RWPE2 (cell line): ENCODE measurements at places on chromosomes 2 and 18.
A peak's percentile ranks its signal among the peaks of the same experiment; 100 is the strongest.

GRCh38 chr2:7190587-7191324 lies 273.5 kb downstream of the RNF144A start:
- H3K4me3 ChIP-seq, result no peak overlapping the region
- DNase-seq, result no peak
- no peaks in the 10 kb centered on the region for H3K27me3 ChIP-seq
- no peaks in the 10 kb centered on the region for H3K36me3 ChIP-seq
- no peaks in the 10 kb centered on the region for H3K4me1 ChIP-seq

DNA sequence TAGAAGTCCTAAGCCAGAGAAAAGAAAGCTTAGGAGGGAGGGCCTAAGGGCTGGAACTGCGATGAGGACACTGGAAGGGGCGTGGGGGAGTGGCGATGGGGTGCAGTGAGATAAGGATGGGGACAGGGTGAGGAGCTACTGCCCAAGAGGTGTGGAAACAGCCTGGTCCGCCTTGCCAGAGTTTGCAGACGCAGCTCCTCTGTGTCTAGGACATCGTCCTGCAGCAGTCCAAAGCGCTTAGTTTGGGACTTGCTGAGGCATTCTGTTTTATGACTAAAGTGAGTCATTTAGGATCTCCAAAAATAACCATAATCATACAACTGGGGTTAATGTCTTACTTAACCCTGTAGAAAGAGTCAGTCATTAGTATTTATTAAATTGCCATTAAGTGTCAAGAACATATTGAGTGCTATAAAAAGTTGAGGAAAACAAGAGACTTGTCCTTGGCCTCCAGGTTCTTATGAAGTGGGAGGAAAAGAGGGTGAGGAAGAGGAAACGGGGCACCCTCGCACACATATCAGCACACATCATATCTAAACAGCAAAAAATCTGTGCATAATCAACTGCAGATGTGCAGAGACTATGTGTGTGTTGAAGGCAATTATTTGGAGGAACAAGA lies 74.8 kb downstream of the CDK15 start:
- H3K27me3 ChIP-seq, result peaks cover 25% of the 10 kb centered on the region
- H3K4me3 ChIP-seq, result no peak overlapping the region
- no peaks in the 10 kb centered on the region for H3K36me3 ChIP-seq
- H3K27ac ChIP-seq, result no peak overlapping the region
- H3K4me1 ChIP-seq, result no peaks in the 10 kb centered on the region

GRCh38 chr2:203534621-203535077 lies 452 bp downstream of the RAPH1 start:
- H3K27ac ChIP-seq, result peak overlapping the region; percentile 73
- peak; percentile 51 for DNase-seq
- H3K4me3 ChIP-seq, result peak overlapping the region; percentile 100
- no peaks in the 10 kb centered on the region for H3K27me3 ChIP-seq

DNA sequence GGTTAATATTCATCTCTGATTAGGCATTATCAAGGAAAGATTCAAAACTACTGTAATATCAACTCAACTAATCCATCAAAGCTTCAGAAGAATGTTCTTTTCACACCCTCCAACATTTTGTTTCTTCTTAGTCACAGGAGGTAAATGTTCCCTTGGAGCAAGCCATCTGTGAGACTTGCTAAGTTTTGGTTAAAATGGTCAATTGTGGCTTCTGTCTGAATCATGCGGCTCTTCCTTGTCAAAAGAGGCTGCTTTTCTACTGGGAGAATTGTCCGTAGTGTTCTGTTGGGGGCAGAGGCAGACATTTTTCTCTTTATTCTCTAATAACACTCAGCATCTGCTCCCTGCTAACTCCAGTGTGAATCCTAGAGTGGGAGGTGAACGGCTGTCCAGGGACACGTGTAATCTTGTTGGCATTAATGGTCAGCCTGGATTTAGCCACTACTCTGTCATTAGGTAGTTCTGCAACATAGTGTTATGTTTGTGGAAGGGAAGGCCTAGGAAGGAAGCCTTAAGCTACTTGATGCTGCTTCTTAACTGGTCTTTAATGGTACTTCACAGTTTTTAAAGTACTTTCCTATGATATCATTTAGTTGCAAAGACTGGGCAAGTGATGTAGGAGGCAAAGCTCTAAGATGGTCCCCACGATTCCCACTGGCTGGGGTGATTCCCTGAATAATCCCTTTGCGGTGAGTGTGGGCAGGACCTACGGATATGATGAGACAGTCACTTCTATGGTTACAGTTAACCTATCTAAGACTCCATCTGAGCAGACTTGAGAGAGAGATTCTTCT lies 22.6 kb upstream of the FAP start:
- no peaks in the 10 kb centered on the region for H3K27me3 ChIP-seq
- H3K4me3 ChIP-seq, result no peak overlapping the region
- no peak overlapping the region for H3K27ac ChIP-seq
- DNase-seq, result no peak
- H3K36me3 ChIP-seq, result no peaks in the 10 kb centered on the region; the same call in 1 of the 2 replicates

DNA sequence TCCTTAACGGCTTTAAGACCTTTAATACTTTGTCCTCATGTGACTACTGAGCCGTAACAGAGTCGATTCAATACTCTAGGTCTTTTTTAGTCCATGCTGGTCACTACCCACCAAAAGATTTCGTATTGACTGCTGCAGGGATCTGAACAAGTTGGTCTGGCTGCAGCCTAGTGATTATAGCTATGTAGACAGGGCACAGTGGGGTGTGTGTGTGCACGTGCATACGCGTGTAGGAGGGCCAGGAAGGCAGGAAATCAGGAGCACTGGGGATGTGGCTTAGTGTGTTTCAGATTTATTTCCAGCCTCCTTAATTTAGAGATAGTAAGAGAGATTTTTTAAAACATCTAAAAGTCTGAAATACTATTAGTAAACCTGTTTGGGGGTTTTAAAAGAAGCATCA lies 161.4 kb downstream of the MYO3B start:
- no peak overlapping the region for H3K27ac ChIP-seq
- H3K4me1 ChIP-seq, result no peaks in the 10 kb centered on the region
- no peak for DNase-seq
- no peaks in the 10 kb centered on the region for H3K36me3 ChIP-seq

DNA sequence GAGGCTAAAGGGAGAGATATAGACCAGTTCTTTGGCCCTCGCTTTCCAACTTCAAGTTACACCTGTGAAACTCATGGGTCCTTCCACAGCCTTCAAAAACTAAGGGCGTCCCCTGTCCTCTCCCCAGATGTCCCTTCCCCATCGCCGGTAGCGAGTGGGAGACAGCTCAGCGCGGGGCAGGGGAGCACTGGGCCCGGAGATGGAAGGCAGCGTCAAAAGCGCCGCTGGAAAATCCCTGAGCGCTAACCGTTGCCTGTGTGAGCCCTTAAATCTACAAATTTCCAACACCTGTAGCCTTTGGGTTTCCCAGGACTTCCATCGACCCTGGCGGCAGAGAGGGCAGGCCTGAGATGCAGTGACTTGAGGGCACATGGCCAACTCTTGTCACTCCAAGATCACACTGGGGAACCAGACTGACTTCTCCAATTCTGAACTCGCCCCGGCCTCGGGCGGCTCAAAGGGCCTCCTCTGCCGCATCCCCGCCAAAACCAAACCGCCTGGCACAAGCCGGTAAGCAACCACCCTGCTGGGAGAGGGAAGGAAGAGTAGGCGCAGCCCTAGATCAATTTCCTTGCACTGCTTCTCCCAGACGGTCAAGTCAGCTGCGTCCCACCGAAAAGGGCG lies 879 bp upstream of the EPAS1 start:
- no peak for DNase-seq
- peak overlapping the region; percentile 97 for H3K27ac ChIP-seq
- H3K4me1 ChIP-seq, result peaks cover 11% of the 10 kb centered on the region
- H3K4me3 ChIP-seq, result peak overlapping the region; percentile 97

DNA sequence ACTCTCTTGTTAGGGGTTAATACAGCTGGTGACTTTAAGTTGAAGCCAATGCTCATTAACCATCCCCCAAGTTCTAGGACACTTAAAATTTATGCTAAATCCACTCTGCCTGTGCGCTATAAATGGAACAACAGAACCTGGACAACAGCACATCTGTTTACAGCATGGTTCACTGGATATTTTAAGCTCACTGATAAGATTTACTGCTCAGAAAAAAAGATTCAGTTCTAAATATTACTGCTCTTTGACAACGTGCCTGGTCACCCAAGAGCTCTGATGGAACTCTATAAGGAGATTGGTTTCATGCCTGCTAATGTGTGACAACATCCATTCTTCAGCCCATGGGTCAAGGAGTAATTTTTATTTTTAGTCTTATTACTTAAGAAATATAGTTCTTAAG lies 27.5 kb downstream of the RNF103 start:
- H3K4me3 ChIP-seq, result no peak overlapping the region
- no peaks in the 10 kb centered on the region for H3K36me3 ChIP-seq
- DNase-seq, result no peak
- H3K27me3 ChIP-seq, result no peaks in the 10 kb centered on the region

GRCh38 chr18:27382567-27383216 lies 197.6 kb upstream of the CHST9 start:
- H3K4me3 ChIP-seq, result no peak overlapping the region
- no peak for DNase-seq
- H3K36me3 ChIP-seq, result no peaks in the 10 kb centered on the region
- peaks cover 4% of the 10 kb centered on the region for H3K27me3 ChIP-seq
- no peak overlapping the region for H3K27ac ChIP-seq

GRCh38 chr2:171244970-171245782 lies 84.5 kb upstream of the TLK1 start:
- H3K4me1 ChIP-seq, result no peaks in the 10 kb centered on the region
- H3K4me3 ChIP-seq, result no peak overlapping the region
- no peak for DNase-seq
- no peaks in the 10 kb centered on the region for H3K27me3 ChIP-seq
- no peaks in the 10 kb centered on the region for H3K36me3 ChIP-seq

DNA sequence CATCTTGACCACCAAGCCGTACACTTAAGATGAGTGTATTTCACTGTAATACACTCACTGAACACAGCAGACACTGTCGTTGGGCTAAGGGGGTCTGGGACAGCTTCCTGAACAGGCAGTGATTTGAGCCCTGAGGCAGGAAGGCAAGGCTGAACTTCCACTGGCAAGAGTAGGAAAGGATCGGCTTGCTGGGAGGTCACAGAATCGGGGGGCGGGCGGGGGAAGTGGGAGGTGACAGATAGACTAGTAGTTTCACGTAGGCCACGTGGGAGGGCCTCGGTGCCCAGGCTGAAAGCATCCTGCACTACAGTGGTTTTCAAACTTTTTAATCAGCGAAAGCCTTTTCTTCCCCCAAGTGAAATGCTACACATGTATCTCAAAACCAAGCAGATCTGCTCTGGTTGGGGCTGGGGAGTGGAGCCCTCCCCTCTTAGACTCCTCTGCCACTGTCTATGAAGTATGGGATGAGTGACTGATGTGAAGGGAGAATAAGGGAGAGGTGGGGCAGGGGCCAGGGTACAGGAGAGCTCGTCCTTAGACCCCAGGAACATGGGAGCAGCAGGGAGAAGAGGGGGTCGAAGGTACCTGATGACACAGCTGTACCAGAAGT lies 8.6 kb downstream of the PARD6G start:
- no peak overlapping the region for H3K27ac ChIP-seq
- no peaks in the 10 kb centered on the region for H3K27me3 ChIP-seq
- H3K36me3 ChIP-seq, result no peaks in the 10 kb centered on the region
- DNase-seq, result no peak
- no peak overlapping the region for H3K4me3 ChIP-seq

- peaks cover 90% of the 10 kb centered on the region for H3K36me3 ChIP-seq
- no peak for DNase-seq
- no peaks in the 10 kb centered on the region for H3K27me3 ChIP-seq
- H3K4me3 ChIP-seq, result no peak overlapping the region
- no peaks in the 10 kb centered on the region for H3K4me1 ChIP-seq
- H3K27ac ChIP-seq, result no peak overlapping the region
Measured at GRCh38 chr2:206783718-206784117, 18.3 kb downstream of the FASTKD2 start.

- no peak overlapping the region for H3K4me3 ChIP-seq
- no peaks in the 10 kb centered on the region for H3K4me1 ChIP-seq
- DNase-seq, result no peak
Measured at GRCh38 chr2:167817422-167817821, 430.0 kb downstream of the STK39 start.

DNA sequence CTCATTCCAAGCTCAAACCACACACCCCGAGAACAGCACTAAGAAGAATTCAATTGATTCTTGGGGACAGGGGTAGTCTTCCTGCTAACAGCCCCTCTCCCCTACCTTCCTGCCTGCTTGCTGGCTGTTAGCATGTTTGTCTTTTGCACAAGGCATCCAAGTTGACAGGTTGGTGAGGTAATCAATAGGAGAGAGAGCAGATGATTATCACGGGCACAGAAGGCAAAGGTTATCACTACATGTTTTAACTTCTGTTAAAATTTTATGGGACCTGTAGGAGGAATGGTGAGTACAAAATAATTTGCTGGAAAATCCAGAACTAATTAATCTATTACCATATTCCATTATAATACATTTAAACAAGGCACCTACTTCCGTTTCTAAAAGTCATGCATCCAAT lies 442.1 kb upstream of the TCF4 start:
- H3K27me3 ChIP-seq, result no peaks in the 10 kb centered on the region
- no peak for DNase-seq
- no peaks in the 10 kb centered on the region for H3K36me3 ChIP-seq
- no peak overlapping the region for H3K4me3 ChIP-seq

DNA sequence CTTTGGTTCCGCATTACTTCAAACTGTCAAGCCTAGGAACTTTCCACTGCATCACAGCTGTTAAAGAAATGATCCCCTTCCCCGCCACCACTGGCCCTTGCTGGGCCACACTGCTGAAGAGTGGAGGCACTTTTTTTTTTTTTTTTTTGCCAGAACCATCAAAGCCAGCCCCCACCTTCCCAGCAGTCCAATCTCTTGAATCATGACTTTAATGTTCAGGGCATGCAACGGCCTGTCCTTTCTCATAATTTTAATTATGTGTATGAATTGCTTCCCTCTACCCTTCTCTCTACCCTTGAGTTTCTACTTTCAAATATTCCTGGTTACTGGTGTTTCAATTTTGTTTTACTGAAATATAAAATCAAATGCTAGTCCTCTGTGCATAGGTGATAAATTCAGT lies 102.1 kb upstream of the LMAN1 start:
- no peak for DNase-seq
- H3K4me3 ChIP-seq, result no peak overlapping the region
- H3K27ac ChIP-seq, result peak overlapping the region; percentile 41

- H3K4me1 ChIP-seq, result peaks cover 18% of the 10 kb centered on the region
- H3K27me3 ChIP-seq, result no peaks in the 10 kb centered on the region
Measured at GRCh38 chr18:62277045-62277444, 48.1 kb upstream of the TNFRSF11A start.

DNA sequence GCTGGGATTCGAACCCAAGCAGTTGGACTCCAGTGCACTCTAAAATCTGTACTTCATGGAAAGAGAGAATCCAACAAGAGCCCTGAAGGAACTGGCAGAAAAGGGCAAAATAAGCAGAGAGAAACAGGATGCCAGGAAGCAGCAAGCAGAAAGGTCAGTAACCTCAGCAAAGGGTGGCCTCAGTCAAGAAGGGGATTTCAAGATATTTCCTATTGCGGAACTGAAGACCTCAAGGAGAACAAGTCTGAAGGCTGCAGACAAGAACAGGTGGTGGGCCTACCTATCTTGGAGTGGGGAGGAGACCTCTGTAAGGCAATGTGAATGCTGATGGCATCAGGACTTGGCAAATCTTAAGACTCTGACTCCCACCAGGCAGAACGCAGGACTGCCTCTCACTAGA lies 20.1 kb upstream of the MREG start:
- H3K27ac ChIP-seq, result no peak overlapping the region
- H3K4me1 ChIP-seq, result peaks cover 7% of the 10 kb centered on the region
- no peak for DNase-seq
- H3K4me3 ChIP-seq, result no peak overlapping the region
